T47D (cell line): ENCODE measurements at places on chromosomes 12 and 14.

GRCh38 chr12:124721501-124722162 is 142.0 kb downstream of the SCARB1 start:
- no peak for DNase-seq

DNA sequence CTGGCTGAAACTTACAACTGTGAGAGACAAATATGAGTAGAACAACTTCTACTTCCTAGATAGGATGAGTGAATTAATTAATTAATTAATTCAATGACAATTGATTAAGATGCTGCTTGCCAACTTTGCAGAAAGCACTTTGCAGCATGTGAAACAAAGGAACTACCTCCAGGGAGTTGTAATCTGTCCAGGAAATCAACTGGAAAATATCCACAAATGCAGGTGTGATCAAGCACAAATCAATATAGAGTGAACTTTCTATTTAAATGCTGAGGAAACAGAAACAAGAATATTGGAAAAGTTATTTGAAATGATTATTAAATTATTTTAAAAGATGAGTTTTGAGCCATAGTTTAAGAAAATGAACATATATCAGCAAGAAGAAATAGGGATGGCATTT is 163.9 kb upstream of the ARID2 start:
- no peak for DNase-seq

DNA sequence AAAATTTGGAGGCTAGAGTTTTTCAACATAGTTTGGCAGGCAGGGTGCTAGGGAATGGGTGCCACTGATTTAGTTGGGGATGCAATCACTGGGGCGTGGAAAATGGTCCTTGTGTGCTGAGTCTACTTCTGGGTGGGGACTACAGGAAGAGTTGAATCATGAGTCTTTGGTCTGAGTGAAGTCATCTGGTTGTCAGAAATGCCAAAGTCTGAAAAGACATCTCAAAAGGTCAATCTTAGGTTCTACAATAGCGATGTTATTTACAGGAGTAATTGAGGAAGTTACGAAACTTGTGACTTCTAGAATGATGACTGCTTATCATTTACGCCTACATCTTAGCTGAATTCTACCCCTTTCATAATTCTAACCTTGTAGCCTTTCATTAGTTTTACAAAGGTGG is 209.1 kb downstream of the NUBPL start:
- DNase-seq: no peak

DNA sequence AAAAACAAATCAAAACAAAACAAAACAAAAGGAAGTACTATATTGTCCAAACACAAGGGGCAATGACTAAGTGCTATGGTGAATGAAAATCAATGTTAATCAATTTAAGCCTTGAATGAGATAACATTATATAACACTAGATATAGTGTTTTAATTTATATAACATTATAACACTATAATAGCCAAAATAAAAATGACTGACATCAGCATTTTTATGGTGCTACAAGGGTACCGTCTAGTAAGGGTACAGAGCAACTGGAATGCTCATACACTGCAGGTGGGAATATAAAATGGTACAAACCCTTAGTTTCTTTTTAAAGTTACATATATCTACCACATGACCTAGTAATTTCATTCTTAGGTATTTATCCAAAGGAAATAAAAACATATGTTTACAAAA is 5.7 kb downstream of the NEDD8 start:
- DNase-seq: no peak

DNA sequence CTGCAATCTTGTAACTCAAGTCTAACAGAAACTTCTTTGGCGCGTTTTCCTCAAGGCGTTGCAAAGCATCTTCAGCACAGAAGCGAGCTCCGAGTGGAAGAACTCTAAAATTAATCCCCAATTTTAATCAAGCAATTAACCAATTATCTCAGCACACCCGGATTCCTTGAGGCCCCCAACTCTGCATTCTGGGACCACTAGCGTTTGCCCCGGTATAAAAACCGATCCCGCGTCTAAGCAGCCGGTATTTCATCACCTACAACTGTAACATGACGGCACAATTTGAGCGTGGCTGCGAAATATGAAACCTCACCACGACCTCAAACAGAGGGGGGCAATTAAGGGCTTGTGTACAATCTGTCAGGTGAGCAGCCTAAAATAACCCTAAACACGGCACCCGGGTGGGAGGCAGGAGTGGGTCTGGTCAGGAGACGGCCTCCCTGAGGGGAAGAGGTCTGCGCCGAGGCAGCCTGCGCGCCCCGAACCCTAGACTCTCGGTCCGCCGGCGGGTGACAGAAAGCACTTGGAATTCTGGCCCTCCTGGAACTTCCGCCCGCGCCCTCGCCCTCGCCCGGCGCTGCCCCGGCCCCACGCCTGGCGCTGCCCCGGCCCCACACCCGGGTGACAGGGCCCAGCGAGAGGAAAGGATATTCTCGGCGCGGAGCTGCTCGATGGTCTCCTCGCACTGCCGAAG is 594 bp downstream of the ZCCHC8 start:
- peak; percentile 49 for DNase-seq
